ENCODE measurements at places on chromosomes 5 and 9. TPM values are rescaled to one million over a fixed set of nuclear protein-coding genes. Genes with fewer than 3 reads are reported as not detected.

DNA sequence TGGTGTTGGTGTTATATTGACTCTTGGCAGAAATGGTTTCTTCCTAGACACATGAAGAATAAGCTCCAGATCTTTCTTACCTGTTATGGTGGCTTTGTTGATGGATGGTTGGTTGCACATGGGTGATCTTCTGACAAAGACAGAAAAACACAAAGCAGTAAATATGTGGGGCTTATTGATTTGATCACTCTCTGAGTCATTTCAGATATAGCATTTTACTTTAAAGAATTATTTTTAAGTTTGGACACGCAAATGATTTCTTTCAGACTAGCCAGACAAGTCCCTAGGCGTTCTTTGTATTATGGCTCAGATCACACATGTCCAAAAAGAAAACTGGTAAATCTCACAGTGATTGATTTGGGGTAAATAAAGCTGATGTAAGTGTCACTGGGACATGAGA, 597.6 kb downstream of the RAB3C start:
- H3K4me3 ChIP-seq: no peak overlapping the region
- DNase-seq: no peak
- no peaks in the 10 kb centered on the region for H3K36me3 ChIP-seq
- peaks cover 5% of the 10 kb centered on the region for H3K4me1 ChIP-seq
- H3K27ac ChIP-seq: no peak overlapping the region
- H3K27me3 ChIP-seq: peaks cover 3% of the 10 kb centered on the region

- no peaks in the 10 kb centered on the region for H3K4me1 ChIP-seq
- no peaks in the 10 kb centered on the region for H3K36me3 ChIP-seq
- no peak overlapping the region for H3K4me3 ChIP-seq
- no peak overlapping the region for H3K27ac ChIP-seq
These were observed 341.8 kb upstream of the KIF2A start for GRCh38 chr5:61964201-61964600.

DNA sequence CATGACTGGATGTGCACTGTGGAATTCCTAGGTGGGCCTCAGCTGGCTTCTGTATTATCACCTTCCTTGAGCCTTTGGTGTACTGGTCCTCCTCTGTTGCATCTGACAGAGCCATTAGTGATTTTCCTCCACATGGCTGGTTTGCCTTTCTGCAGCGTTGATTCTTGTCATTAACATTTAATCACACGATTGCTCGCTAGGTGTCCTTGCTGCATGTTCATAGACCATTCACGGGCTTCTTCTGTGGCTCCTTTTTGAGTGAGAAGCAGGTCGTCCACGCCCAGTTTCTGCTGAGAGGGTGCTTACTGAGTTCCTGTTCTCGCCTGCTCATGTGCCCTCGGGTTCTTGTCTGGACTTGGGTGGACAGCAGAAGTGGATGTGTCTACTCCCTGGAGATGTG, 29.3 kb downstream of the ADAMTS16 start:
- H3K4me3 ChIP-seq: no peak overlapping the region
- no peaks in the 10 kb centered on the region for H3K36me3 ChIP-seq
- H3K27me3 ChIP-seq: peaks cover 4% of the 10 kb centered on the region
- no peak overlapping the region for H3K27ac ChIP-seq
- H3K4me1 ChIP-seq: no peaks in the 10 kb centered on the region
- no peak for DNase-seq

GRCh38 chr5:178291969-178292825, 59.6 kb upstream of the PHYKPL start:
- DNase-seq: no peak
- no peaks in the 10 kb centered on the region for H3K4me1 ChIP-seq
- H3K27me3 ChIP-seq: no peaks in the 10 kb centered on the region
- no peaks in the 10 kb centered on the region for H3K36me3 ChIP-seq

DNA sequence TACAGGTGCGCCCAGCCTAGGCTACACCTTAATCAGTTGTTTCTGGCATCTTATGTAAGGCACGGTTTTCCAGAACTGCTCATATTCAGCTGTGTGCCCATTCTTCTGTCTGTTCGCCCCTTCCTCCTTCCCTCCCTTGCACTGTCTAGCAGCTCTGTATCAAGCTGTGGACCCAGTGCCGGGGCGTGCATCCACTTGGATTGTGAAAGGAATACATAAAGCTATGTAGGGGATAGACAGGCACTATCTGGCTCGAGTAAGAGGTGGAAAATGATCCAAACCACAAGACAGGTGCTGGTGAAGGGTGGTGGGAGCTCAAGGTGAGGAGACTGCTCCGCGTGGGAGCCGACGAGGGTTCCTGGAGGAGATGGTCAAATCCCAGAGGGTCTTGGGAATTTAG, 2.0 kb downstream of the GLIPR2 start:
- H3K4me3 ChIP-seq: no peak overlapping the region
- H3K36me3 ChIP-seq: no peaks in the 10 kb centered on the region
- no peak for DNase-seq
- H3K4me1 ChIP-seq: peaks cover 62% of the 10 kb centered on the region

DNA sequence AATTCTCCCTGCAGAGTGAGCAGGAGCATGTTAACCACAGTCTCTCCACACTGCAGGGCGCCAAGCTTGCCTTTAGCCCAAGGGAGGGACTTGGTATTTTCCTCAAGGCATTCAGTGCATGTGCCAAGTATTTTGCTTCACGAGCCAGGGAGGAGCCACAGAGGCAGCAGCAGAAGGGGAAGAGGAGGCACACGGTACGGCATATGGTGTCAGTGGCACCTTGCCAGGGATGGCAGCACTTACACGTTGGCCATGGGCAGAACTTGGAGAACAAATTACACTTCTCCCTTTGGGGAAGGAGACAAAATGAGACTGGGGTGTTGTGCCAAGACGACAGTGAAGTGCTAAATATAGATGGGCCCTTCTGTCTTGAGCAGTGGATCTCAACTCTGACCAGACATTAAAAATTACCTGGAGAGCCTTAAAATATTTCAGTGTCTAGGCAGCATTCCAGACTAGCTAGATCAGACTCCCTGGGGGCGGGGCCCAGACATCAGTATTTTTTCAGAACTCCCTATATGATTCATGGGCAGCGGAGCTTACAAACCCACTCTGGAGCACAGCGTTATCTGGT, 155.8 kb downstream of the DRD1 start:
- peaks cover 20% of the 10 kb centered on the region for H3K27me3 ChIP-seq
- H3K27ac ChIP-seq: no peak overlapping the region
- H3K36me3 ChIP-seq: no peaks in the 10 kb centered on the region
- H3K4me3 ChIP-seq: no peak overlapping the region

- no peak overlapping the region for H3K27ac ChIP-seq
- no peaks in the 10 kb centered on the region for H3K36me3 ChIP-seq
- H3K4me1 ChIP-seq: no peaks in the 10 kb centered on the region
- no peak overlapping the region for H3K4me3 ChIP-seq
These were observed 168.2 kb downstream of the CACNA1B start for GRCh38 chr9:138045541-138046490.

DNA sequence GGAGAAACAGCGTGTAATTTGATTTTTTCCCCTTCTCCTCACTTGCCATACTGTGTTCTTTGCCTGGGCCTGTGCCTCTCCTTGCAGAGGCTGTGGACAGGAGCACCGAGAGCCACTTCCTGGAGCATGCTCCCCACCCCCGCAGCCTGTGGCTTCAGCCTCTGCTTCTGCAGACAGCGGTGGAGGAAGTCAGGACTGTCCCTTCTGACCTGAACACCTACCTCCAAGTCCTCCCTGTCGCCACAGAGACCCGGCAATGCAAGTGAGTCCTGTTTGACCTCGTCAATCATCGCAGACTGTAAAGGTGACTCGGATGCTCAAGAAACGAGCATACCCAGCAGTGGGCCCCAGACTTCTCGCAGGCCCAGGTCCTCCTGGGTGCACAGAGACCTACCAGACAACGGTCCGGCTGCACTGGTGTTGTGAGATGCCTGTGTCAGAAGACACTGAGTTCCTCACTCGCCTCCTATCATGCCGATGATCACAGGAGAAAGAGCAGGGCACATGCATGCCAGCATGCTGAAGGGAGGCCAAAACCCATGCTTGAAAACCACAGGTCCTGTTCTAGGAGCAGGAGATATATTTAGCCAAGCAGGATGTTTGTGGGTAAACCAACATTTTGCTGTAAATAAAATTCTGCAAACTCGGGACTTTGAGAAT, 198.8 kb downstream of the AUH start:
- no peaks in the 10 kb centered on the region for H3K36me3 ChIP-seq
- H3K4me1 ChIP-seq: peaks cover 37% of the 10 kb centered on the region
- peak overlapping the region; percentile 77 for H3K27ac ChIP-seq
- peak; percentile 69 for DNase-seq

DNA sequence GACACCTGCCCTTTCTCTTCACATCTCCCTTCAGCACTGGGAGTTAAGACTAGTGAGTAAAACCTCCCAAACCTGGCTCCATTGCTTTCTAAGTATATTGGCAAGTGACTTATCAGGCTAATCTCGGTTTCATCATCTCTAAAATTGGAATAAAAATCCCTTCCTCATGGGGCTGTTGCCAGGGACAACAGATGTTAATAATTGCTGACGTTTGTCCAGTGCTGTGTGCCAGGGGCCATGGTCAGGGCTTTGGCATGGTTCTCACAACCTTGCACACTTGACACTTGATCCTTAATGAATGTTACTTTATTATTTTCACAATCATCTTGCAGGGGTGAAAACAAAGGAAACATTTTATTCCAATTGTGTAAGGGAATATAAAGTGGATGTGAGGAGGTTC, 1262.0 kb upstream of the WWC1 start:
- H3K4me3 ChIP-seq: no peak overlapping the region
- DNase-seq: no peak
- H3K27ac ChIP-seq: no peak overlapping the region

DNA sequence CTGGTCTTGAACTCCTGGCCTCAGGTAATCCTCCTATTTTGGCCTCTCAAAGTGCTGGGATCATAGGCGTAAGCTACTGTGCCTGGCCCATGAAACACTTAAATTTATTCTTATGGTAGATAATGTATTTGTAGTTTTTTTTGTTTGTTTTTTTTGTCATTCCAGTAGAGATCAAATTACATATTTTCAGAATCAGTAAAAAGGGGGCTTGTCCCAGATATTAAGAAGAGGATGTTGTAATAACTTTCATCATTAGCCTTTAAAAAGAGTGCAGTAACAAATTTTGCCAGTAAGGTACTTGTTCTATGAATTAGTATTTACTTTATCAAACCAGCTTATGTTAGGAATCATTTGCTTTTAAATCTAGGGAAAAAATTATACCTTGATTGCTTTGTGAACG, 42.6 kb downstream of the GAPVD1 start:
- H3K4me1 ChIP-seq: no peaks in the 10 kb centered on the region
- no peak overlapping the region for H3K27ac ChIP-seq
- H3K4me3 ChIP-seq: no peak overlapping the region
- H3K36me3 ChIP-seq: peaks cover 29% of the 10 kb centered on the region

DNA sequence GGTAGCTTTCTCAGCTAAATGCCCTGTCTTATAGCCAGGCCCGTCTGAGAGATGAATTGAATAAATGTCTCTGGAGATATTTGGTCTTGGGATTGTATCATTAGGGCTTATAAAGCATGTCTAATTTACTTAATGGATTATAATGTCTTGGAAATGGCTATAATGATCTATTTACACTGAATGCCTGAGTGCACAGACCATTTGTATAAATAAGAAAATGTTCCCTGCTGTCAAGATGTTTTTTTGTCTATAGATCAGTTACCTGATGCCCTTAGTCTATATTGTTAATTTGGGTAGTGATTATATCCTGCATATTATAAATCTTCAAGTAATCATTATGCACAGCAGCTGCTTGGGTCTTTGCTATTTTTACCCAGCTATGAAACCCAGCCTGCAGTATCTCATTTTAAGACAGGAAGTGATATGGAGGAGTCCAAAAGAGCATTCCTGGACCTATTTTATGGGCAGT, 112.9 kb upstream of the ACTBL2 start:
- H3K27me3 ChIP-seq: peaks cover 12% of the 10 kb centered on the region
- peaks cover 14% of the 10 kb centered on the region for H3K4me1 ChIP-seq
- no peaks in the 10 kb centered on the region for H3K36me3 ChIP-seq
- no peak overlapping the region for H3K27ac ChIP-seq

GRCh38 chr5:112436144-112436543, 17.1 kb upstream of the EPB41L4A start:
- DNase-seq: no peak
- no peak overlapping the region for H3K4me3 ChIP-seq
- no peaks in the 10 kb centered on the region for H3K4me1 ChIP-seq
- no peak overlapping the region for H3K27ac ChIP-seq

DNA sequence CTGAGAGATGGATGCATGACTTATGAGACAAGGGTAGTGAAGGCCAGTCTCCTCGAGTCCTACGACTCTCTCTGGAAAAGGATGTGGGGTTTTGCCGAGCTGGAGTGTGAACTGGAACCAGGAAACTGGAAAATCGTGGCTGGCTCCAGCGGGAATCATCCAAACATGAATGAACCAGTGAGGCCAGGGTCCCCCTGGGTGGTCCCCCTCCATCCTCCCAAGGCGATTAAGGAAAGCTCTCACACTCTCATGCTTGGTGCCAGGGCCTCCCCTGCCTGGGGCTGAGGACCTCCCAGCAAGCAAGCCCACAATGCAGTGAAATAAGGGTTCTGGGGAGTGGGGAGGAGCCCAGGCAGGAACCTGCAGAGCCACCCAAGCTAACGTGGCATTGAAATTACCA, 9.6 kb upstream of the AMBP start:
- H3K4me3 ChIP-seq: no peak overlapping the region
- no peaks in the 10 kb centered on the region for H3K4me1 ChIP-seq
- no peaks in the 10 kb centered on the region for H3K27me3 ChIP-seq
- no peak for DNase-seq
- no peak overlapping the region for H3K27ac ChIP-seq
- no peaks in the 10 kb centered on the region for H3K36me3 ChIP-seq

- no peak overlapping the region for H3K27ac ChIP-seq
- no peaks in the 10 kb centered on the region for H3K36me3 ChIP-seq
- no peak overlapping the region for H3K4me3 ChIP-seq
- no peaks in the 10 kb centered on the region for H3K4me1 ChIP-seq
- peaks cover 65% of the 10 kb centered on the region for H3K27me3 ChIP-seq
These were observed 141.3 kb downstream of the SCAMP1 start for GRCh38 chr5:78501411-78502352.

GRCh38 chr5:139600336-139600949, 39.3 kb downstream of the UBE2D2 start:
- H3K27me3 ChIP-seq: no peaks in the 10 kb centered on the region
- no peak overlapping the region for H3K4me3 ChIP-seq
- H3K27ac ChIP-seq: no peak overlapping the region
- H3K36me3 ChIP-seq: peaks cover 22% of the 10 kb centered on the region

DNA sequence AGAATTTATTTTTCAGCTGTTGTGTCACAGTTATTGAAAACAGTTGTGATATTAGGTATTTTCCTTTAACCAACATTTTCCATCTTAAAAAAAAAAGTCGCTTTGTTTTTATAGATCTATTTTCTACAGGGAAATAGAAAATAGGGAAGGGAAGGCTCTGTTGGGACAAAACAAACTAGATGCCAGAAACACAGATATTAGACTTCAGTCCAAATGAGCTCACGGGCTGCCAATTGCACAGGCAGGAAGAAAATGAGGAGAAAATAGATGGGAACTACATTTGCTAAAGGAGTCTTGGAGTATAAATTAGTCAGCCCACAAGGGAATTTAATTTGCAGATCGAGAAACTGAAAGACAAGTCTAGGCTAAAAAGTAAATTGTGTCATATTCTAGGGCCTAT, 21.4 kb upstream of the ISOC1 start:
- H3K27me3 ChIP-seq: peaks cover 2% of the 10 kb centered on the region
- H3K36me3 ChIP-seq: no peaks in the 10 kb centered on the region
- no peak overlapping the region for H3K27ac ChIP-seq
- no peak for DNase-seq
- no peaks in the 10 kb centered on the region for H3K4me1 ChIP-seq

RNF180 gene
- not detected for total RNA-seq

MEIKIN gene
- 1.4 TPM for total RNA-seq

DMGDH gene
- 0.93 TPM for total RNA-seq

EPB41L4B gene
- 0.25 TPM for total RNA-seq

VLDLR gene
- 7.7 TPM for total RNA-seq

PSAT1 gene
- 235 TPM for total RNA-seq

POLR1E gene
- total RNA-seq: 62.9 TPM

CCDC152 gene
- total RNA-seq: 7.9 TPM

PCDHGB7 gene
- total RNA-seq: not detected

PRLR gene
- not detected for total RNA-seq

C1QTNF3 gene
- total RNA-seq: 1.1 TPM

BAAT gene
- not detected for total RNA-seq

All from activated naive CD4-positive, alpha-beta T cell treated with anti-CD3 and anti-CD28 coated beads for 36 hours (primary cell).